ENCODE measurements at places on chromosomes 7 and 10.

DNA sequence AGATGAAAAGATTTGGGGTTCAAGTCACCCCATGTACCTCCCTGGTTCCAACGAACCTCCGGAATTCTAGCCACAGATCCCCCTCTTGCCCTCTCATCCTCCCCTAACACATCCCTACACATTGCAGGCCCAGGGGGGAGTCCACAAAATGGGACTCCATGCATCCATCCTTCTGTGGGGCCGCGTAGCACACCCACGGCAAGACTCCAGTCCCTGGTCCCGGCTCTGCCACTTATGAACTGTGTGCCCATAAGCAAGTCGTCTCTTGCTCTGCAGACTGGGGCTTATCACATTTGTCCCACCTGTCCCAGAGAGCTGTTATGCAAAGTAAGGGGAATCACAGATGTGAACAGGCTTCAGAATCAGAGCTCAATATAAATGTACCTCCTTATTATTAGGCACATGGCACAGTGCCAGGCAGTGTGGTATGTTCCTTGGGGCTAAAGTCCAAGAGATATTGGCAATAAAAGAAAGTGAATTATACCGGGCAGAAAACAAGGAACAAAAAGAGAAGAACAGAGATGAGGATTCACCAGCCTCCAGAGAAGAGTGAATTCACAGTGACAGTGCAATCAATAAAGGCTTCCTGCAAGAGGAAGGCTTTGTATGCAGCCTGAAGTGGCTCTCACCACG is 73.9 kb downstream of the KCNMA1 start:
- no peak for DNase-seq

- no peak for DNase-seq
These were observed 212.7 kb upstream of the FAM3C start for GRCh38 chr7:121608785-121609184.

DNA sequence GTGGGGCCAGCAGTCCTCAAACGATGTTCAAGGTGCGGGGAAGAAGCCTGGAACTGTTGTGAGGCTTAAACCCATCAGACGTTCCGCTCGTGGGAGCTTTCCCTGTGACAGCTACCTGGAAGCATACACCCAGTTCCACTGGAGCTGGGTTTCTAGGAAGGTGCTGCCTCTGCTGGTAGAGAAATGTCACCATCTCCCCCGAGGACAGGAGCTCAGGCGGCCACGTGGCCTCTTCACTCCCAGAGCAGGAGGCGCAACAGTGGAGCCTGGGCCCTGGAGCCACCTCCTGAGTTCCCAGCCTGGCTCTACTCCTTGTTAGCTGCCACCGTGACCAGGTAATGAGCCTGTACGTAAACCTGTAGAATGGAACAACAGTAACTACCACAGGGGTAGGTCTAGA is 156.1 kb downstream of the ADARB2 start:
- no peak for DNase-seq

DNA sequence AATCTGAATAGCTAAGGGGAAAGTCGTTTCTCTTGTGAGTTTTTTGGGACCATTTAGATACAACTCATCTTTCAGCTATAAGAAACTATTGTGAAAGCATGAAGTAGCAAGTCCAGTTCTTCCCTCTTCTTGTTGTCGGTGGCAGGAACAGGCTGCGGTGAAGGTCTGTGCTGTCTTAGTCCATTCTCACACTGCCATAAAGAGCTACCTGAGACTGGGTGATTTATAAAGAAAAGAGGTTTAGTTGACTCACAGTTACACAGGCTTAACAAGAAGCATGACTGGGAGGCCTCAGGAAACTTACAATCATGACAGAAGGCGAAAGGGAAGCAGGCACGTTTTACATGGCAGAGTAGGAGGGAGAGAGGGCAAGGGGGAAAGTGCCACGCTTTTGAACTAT is 261.8 kb downstream of the GATA3 start:
- DNase-seq, result no peak

DNA sequence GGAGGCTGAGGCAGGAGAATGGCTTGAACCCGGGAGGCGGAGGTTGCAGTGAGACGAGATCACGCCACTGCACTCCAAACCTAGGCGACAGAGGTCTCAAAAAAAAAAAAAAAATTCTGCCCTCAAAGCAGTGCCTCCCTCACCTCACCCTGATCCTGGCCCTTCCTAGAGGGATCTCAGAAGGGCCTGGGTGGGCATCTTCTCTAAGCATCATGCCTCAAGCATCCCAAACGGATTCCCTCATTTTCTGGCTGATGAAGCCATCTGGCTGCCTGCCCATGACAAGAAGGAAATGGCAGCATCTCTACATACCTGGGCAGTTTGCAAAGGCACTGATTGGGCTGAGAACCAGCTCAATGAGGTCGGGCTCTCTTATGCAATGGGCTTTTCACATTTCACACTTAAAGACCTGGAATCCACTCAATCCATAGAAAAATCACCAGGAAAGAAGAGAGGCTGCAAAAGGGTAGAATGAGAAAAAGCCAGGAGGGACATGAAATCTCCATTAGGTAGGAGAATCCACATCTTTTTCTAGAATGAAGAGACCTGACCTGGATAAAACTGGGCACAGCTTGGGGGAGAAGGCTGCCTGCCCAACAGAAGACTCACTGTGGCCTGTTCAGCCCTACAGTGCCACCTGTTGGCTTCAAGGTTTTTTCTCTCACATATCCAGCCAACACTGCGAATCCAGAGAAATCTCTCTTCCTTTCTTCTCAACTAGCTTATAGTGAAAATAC is 48.1 kb downstream of the PDLIM1 start:
- no peak for DNase-seq

DNA sequence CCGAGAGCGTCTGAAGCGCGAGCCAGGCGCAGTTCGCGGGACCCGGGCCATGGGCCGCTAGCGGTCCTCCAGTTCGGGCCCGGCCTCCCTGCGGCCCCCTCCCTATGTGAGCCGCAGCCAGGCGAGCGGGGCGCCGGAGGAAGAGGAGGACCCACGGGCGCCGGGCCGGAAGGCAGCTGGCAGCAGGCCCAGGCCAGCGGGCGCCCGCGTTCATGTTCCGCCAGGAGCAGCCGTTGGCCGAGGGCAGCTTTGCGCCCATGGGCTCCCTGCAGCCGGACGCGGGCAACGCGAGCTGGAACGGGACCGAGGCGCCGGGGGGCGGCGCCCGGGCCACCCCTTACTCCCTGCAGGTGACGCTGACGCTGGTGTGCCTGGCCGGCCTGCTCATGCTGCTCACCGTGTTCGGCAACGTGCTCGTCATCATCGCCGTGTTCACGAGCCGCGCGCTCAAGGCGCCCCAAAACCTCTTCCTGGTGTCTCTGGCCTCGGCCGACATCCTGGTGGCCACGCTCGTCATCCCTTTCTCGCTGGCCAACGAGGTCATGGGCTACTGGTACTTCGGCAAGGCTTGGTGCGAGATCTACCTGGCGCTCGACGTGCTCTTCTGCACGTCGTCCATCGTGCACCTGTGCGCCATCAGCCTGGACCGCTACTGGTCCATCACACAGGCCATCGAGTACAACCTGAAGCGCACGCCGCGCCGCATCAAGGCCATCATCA is 1.1 kb downstream of the ADRA2A start:
- DNase-seq, result no peak

GRCh38 chr7:140937702-140938264 is 13.1 kb upstream of the BRAF start:
- DNase-seq, result no peak

GRCh38 chr10:96606946-96607345 is 20.1 kb upstream of the TM9SF3 start:
- no peak for DNase-seq

DNA sequence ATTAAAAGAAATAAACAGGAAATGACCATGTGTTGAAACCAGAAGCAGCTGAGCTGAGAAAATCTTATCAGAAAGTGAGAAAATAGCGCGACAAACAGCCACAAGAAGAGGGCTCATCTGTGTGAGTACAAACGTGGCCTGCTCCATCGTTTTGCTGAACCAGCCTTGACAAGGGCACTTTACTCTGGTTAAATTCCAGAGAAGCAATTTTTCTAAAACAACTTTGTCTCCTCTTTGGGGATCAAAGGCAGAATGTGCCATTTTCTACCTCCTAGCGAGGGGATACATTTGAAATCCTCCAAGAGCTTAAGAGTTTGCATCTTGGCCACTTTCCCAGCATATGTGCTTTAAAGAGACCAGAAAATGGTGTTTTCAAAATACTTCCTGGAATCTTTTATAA is 51.3 kb upstream of the VIPR2 start:
- DNase-seq, result no peak

DNA sequence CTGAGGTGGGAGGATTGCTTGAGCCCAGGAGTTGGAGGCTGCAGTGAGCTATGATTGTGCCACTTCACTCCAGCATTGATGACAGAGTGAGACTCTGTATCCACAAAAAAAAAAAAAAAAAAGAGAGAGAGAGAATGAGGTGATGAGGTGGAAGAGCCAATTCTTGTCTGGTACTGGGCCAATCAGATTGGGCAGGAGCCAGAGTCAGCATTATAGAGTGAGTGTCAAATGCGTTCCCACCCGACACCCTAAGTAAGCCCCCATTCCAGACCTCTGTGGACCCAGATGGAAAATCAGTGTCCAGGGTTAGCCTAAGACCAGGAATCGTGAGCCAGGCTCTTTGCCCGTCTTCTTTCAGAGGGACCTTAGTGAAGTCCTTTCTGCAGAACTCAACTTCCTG is 83.9 kb downstream of the WIPF3 start:
- no peak for DNase-seq

- DNase-seq, result no peak
These were observed 11.8 kb upstream of the OPN4 start for GRCh38 chr10:86642499-86642898.

GRCh38 chr10:16681521-16681920 is 135.7 kb downstream of the RSU1 start:
- no peak for DNase-seq

DNA sequence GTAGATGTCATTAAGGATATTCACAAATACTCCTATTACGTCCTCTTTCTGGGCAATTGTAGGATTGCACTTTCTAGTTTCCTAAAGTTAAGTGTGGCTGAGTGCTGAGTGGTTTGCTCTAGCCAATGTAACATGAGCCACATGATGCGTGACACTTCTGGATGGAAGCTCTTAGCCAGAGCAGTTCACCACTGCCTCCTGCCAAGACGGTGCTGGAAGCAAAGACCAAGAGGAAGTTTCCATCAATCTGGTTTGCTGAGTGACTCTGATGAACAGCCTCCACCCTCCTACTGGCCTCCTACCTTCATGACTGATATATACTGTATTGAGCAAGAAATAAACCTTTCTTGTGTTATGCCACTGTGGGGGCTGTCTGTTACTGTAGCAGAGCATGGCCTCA is 318.1 kb downstream of the KCNMA1 start:
- no peak for DNase-seq

DNA sequence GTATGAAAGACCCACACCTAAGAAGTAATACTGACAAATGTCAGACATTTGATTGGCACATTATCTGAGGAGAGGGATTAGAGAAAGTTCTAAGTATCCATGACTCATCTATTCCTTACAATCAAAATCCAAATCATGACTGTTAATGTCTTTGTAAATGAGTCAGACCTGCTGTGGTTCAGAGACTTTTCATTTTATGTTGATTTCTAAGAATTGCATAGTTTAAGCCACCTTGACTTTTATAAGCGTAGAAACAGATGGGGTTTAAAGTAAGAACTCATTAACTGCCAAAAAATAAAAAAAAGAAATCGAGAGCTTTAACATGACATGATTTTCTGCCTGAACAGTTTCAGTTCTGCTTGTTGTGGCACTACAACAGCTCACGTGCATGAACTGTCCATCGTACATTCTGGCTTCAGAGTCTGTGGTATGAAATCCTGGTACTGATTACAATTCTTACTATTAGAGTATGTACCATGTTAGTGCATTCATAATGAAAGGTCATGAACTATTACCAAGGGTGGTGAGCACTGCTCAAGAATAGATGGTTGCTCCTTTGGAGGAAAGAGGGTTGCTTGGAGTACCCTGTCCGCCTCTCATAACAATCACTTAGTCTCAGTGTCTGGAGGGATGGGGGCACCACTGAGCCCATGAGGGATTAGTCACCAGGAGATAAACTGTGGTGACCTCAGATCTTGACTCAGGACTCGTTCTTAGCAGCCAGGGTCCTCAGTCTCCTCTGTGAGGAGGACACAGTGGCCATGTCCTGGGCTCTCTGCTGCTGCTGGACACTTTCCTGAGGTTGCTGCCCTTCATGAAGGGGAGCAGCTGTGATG is 42.2 kb downstream of the ACSM6 start:
- no peak for DNase-seq

GRCh38 chr7:137820677-137821420 is 25.9 kb downstream of the DGKI start:
- peak; percentile 77 for DNase-seq

GRCh38 chr7:26954951-26955350 is 90.6 kb upstream of the SKAP2 start:
- no peak for DNase-seq

DNA sequence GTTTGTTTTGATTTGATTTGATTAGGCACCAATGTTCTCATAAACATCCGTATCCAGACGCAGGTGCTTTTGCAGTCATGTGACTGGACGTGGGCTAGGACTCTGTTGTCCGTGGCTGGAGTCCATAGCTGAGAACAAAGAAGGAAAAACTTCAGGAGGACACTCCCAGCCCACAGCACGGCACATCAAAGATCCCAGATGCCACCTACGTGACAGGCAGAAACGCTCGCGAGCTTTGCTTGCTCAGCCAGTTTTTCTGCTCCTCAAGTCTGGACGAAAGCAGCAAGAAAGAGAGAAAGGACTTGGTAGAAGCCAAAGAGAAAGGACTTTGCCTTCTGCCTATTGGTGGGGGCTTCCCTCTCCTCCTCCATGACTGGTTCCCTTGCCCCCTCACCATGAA is 6.9 kb upstream of the ZKSCAN1 start:
- no peak for DNase-seq

DNA sequence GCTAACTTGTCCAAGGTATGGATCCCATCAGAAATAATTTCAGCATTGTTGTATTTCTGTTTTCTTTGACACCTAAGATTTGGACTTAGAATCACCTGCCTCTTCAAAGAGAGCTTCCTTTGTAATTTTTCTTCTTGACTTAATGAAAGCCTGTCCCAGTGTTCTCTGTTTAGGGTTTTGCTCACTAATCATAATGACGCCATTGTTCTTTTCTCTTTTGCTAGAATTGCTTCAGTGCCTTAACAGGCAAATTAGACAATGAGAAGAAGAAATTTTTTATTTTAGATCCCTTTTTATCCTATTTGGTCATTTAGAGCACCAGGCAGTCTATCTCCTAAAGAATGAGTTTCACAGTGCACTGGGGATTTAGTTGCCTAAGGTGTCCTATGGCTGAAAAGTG is 128.5 kb downstream of the SND1 start:
- DNase-seq, result no peak

DNA sequence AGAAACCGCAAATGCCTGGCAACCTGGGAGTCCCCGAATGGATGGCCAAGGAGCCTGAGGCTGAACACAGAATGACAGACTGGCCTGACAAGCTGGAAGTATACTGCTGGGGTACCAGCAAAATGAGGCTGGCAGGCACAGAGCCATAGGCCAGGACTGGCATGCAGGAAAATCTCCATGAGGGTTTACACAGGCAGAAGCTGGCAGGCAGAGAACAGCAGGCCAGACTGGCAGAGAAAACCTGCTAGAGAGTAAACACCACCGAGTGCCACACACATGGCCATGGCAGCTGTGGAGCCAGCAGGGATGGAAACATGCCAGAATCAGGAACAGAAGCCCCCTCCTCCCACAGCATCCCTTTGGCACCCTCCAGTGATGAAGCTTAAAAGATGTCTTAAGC is 63.4 kb downstream of the CRPPA start:
- no peak for DNase-seq

GRCh38 chr10:124667425-124668345 is 76.5 kb downstream of the FAM53B start:
- no peak for DNase-seq

- no peak for DNase-seq
These were observed 10.8 kb downstream of the MYL10 start for GRCh38 chr7:101618207-101618839.

All from NCI-H2107 (cell line).